ENCODE measurements at places on chromosomes 2 and 18. TPM values are rescaled to one million over a fixed set of nuclear protein-coding genes. Genes with fewer than 3 reads are reported as not detected.

ATP6V1B1 gene
- not detected for total RNA-seq

NTSR2 gene
- not detected for total RNA-seq

ELP2 gene
- 161 TPM for total RNA-seq

MYL12A gene
- 743 TPM for total RNA-seq

CHST9 gene
- not detected for total RNA-seq

IL36A gene
- total RNA-seq, result not detected

TCF23 gene
- not detected for total RNA-seq

OTOS gene
- total RNA-seq, result not detected

RAB31 gene
- 28.9 TPM for total RNA-seq

GPR155 gene
- 4.4 TPM for total RNA-seq

COL3A1 gene
- 408 TPM for total RNA-seq

C2orf49 gene
- total RNA-seq, result 3.8 TPM

POTEE gene
- total RNA-seq, result not detected

CD8B gene
- total RNA-seq, result not detected

GPR75 gene
- total RNA-seq, result 1.7 TPM

ASB18 gene
- total RNA-seq, result not detected

DYNAP gene
- total RNA-seq, result not detected

GPR45 gene
- total RNA-seq, result not detected

FAP gene
- 71.0 TPM for total RNA-seq

CDKL4 gene
- total RNA-seq, result not detected

SLC16A14 gene
- 0.56 TPM for total RNA-seq

SLC66A3 gene
- 18.1 TPM for total RNA-seq

CENPA gene
- 7.7 TPM for total RNA-seq

KHK gene
- total RNA-seq, result 0.56 TPM

MC5R gene
- total RNA-seq, result not detected

FAM110C gene
- not detected for total RNA-seq

CD226 gene
- total RNA-seq, result 1.1 TPM

RSAD2 gene
- not detected for total RNA-seq

DCDC2C gene
- not detected for total RNA-seq

FBXO15 gene
- 0.90 TPM for total RNA-seq

GBX2 gene
- total RNA-seq, result not detected

PPP1CB gene
- 271 TPM for total RNA-seq

REG3A gene
- total RNA-seq, result not detected

RIT2 gene
- total RNA-seq, result not detected

FOXI3 gene
- not detected for total RNA-seq

ACVR1 gene
- 21.1 TPM for total RNA-seq

GRB14 gene
- not detected for total RNA-seq

CBLN2 gene
- total RNA-seq, result not detected
